Activated CD4-positive, CD25-positive, alpha-beta regulatory T cell treated with anti-CD3 and anti-CD28 coated beads, Interleukin-2, amount 50 U/mL, for 72 hours (primary cell): ENCODE measurements at places on chromosomes 12 and 14.

DNA sequence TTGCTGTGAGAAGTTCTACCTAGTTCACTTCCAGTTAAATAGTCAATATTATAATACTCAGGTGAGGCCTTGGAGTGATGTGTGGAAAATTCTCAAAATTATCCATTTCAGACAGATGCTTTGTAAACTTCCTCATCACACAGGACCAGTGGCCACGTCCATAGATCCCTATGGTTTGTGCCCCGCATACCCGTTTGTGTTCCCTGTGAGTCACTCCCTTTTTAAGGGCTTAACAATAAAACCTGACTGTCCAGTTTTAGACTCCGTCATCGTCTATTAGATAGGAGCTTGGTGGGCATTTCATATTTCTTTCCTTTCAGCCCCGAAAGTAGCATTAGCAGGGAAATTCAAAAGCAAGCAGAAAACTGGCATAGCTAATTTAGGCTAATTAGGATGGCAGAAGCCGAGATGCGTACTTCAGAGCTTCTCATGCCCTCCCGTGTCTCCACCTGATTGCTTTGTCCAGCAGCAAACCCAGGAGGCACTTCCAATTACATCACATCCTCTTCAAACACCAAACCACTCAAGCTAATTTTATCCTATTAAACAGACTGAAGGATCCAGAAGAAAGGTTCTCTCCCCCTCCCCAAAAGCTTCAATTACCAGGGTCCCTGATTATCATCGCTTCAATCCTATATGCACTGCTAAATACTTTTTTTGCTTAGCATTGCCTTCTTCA, 186.6 kb upstream of the OTX2 start:
- DNase-seq: no peak

DNA sequence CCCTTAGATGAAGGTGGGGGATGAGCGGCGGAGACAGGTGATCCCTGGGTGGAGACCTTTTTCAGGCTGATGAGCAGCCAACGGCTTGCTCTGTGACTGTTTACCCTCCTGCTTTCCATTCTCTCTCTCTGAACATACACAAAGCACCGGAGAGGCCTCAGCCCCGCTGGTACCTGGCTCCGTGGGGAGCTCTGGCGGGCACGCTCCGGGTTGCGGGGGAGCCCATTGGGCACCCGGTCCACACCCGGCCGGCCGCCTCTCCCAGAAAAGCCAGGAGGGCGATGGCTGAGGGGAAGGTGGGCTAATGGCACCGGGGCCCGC, 545 bp downstream of the SMARCC2 start:
- no peak for DNase-seq

GRCh38 chr12:93639406-93639805, 37.8 kb upstream of the CRADD start:
- DNase-seq: no peak

DNA sequence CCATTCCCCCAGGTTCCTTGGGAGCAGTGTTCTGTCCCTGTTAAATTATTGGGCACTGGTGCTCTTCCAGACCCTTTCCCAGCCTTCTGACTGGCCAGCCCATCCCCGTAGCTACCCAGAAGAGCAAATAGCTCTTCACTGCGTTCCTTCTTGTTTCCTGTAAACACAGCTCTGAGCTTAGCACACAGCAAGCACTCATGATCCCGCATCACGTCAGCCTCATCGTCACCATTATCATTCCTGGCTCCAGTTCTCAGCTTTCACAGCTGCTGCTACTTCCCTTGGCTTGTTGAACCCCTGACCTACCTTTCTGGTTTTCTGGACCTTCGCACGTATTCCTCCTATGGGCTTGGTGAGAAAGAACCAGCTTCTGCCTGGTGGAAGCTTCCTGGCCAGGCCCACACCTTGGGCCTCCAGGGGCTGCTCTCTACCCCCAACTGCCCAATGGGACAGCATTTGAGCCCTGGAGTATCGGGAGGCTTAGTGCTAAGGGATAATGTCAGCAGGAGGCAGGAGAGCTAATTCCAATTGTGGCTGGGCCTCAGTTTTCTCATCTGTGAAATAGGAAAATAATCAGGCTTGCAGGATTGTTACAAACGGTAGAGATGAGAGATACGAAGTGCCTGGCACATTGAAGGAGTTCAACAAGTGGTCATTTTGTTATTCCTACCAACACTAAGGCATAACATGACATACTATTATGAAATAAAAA, 22.6 kb upstream of the PAPOLA start:
- DNase-seq: no peak

- no peak for DNase-seq
These were observed 379.0 kb downstream of the NPAS3 start for GRCh38 chr14:33317675-33318074.

DNA sequence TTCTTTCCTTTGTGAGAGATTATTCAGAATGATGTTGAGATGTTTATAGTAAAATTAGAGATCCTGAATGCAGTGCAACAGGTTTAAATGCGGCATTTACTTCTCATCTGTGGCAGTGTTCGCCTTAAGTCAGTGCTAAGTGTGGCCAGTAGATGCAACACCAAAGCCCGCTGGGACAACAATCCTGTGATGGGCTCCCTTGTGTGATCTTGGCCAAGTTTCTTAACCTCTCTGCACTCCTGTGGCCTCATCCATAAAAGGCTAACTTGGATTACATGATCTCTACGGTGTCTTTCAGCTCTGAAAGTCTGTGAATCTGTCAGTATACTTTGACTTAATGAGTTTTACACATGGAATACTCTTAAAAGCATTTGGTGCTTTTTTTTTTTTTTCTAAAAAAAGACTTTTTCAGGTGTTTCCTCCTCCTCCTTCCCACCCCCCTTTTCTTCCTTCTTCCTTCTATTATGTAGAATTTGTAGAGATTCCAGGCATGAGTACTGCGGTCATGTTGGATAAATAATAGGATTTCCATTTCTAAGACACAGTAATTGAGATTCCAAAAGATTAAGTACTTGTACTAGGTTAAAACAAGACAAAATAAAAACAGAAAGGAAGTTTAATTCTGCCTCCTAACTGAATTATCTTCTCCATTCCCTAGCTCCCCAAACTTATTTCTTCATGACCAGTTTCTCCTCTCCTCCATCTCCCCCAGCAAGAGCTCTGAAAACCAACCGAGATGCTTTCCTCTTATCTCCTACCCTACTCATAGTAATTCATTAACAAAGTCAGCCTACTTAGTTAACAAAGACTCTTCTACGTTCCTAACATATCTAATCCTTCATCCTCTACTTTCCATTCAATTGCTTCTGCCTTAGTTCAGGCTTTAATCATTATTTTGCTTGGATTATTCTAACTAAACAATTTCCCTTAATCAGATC, 42.2 kb upstream of the NAV3 start:
- DNase-seq: no peak

DNA sequence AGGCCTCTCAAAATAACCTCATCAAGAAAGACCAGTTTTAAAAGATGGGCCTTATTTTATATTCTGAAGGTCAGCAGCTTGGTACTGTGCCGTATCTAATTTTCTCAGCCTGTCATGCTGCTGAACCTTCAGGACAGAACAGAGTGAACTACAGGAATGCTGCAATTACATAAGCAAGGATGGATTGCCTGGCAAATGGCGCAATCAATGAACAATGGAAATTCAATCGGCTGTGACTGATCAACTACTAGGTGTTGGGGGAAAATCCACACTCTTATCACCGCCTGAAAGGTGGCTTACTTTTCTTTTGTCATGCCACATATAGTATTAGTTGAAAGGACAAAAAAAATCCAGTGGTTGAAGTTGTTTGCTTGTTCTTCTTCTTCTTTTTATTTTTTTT, 8.5 kb downstream of the ACSS3 start:
- DNase-seq: no peak

DNA sequence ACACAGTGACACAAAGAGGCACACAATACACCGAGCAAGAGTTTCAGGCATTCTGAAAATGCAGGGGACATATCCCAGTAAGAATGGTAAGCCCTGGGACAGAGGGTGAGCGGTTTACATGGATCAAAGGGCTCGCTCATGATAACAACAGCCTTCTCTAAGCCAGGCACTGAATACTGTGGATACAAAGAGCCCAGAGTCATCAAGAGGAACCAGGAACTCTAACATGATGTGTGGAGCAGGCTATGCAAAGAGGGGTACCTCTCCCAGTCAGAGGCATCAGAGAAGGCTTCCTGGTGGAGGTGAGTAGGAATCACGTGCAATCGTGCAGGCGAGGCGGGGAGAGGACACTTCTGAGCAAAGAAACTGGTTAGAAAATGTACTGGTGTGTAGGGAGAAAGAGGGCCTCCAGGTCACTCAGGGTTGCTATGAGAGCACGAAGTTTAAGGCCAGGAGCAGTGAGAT, 76.9 kb upstream of the EEA1 start:
- no peak for DNase-seq

GRCh38 chr12:100372853-100373640, 16.2 kb downstream of the SLC17A8 start:
- DNase-seq: no peak

DNA sequence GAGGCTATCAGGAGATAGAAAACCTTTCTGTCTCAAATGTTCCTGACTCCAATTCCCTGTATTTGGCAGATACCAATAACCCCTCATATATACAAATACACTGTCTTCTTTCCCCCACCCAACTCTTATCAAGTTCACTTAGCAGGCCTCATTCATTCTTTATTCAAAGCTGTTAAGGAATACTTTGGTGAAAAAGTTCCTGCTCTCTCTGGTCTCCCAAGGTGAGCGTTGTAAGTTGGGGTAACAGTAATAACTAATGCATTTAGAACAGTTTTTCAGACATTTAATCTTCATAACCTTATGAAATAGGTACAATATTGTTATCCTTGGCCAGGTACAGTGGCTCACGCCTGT, 3.9 kb upstream of the GDF11 start:
- no peak for DNase-seq

GRCh38 chr12:95529693-95530225, 21.5 kb downstream of the USP44 start:
- DNase-seq: no peak

- no peak for DNase-seq
These were observed 162.1 kb downstream of the C12orf42 start for GRCh38 chr12:103333676-103334075.

DNA sequence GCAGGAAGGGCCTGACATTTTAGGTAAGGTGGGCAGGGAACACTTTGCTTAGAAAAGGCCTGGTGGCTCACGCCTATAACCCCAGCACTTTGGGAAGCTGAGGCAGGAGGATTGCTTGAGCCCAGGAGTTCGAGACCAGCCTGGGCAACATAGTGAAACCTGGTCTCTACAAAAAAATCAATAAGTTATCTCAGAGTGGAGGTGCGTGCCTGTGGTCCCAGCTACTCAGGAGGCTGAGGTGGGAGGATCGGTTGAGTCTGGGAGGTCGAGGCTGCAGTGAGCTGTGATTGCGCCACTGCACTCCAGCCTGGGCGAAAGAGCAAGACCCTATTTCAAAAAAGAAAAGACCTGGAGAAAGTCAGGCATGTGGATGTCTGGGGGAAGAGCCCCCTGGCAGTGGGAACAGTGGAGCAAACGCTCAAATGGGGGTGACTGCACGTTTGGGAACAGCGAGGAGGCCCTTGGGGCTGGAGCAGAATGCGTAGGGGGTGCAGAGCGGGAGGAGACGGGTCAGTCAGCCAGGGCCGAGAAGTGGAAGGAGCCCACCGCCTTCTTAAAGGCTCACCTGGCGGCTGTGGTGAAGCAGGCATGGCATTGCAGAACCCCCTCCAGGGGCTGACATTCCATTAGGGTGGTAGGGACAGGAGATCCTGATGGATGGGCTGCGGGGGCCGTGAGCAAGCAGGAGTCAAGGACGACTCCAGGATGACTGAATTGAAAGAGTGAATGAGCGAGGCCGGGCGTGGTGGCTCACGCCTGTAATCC, 6.2 kb upstream of the KIF26A start:
- peak; percentile 14 for DNase-seq

GRCh38 chr12:52146089-52146821, 45.6 kb downstream of the KRT80 start:
- no peak for DNase-seq

DNA sequence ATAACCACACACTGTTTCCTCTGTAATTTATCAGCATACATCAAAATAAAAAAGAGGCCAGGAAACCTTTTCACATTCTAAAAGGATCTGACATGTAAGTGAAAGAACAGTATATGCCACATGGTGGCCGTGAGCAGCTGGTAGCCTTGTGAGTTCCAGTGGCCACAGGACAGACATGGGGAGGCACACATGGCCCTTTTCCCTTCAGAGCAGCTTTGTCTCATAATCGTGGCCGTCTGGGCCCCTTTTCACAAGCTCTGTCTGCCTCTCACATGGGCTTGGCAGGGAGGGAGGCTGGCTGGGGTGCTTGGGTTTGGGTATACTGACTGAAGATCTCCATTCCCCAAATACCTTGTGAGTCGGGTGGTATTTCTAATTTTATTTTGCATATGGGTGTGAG, 1.5 kb upstream of the ZDHHC22 start:
- no peak for DNase-seq

DNA sequence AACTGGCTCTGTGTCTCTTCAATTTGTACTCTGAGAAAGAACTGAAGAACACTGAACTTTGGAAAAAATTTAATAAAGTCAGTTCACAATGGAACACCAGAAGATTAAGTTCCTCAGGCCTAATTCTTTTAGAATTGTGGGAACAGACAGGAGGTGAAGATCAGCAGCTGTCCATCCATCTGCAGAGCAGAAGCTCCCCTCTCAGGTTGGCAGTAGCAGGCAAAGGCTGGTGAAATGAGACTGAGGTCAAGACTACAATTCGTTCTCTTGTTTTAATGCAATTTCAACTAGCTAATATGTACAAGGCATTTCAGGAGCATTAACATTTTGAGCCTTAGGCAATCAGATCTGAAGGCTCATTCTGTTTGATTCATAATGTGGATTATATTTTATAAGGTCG, 10.3 kb upstream of the TRHDE start:
- no peak for DNase-seq

- DNase-seq: no peak
These were observed 37.2 kb downstream of the HECTD1 start for GRCh38 chr14:31170411-31170810.

GRCh38 chr14:52059649-52060048, 9.2 kb downstream of the NID2 start:
- no peak for DNase-seq

DNA sequence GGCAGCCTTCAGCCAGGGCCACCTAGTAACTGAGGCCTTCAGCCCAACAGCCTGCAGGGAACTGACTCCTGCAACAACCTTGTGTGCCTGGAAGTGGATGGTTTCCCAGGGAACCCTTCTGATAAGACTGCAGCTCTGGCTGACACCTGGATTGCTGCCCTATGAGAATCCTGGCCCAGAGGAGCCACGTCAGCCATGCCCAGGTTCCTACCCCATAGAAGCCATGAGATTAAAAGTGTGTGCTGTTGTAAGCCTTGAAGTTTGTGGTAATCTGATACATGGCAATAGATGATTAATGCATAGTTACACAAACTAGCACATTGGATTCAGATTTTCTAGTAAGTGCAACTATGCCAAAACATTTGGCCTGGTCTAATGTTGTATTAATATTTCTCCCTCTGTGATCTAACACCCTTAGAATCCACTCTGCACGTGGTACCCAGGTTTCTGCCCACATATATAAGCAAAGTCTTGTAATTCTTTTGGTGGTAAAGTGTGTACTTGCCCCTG, 64.8 kb upstream of the BEGAIN start:
- DNase-seq: no peak
